Globus pallidus (tissue), 1 donor: ENCODE measurements at places on chromosomes 7 and 10.

DNA sequence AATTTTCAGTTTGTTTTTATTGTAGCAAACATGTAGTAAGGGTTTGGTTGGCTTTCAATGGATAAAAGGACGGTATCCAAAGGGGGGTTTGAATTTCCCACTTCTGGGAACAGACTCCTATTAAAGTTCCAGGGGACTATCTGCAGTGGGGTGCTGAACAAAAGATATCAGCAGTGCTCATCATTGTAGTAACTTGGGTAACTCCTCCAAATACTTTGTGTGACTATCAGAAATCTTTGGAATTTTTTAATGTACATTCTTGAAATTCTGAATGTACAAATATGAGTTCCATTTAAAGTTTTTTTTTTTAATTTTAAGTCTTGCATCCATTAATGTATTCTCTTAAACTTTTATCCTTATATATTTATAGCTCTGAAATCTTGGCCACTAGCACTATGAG is 42.1 kb downstream of the CYP51A1 start:
- no peak for DNase-seq

- DNase-seq: no peak
Measured at GRCh38 chr10:46319389-46319788, 32.6 kb downstream of the ANTXRL start.

- peak; percentile 94 for DNase-seq
Measured at GRCh38 chr10:126062131-126063032, 166.0 kb downstream of the FANK1 start.

DNA sequence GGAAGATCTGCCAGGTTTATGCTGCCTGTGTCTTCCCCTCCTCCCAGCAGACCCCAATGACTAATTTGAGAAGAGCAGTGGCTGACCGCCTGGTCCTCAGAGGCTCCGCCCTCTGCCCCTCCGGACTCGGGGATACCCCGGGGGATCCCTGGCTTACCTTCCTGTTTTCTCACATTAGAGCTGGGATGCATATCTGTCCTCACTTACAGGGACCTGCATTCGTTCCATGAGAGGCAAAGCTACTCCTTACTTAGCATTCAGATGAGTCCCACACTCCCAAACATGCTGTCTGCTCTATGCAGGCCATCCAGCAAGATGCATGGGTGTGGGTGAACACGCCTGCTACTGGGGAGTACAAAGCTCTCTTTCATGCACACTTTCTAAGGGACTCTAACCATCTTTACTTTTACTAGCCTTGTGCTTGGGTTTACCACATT is 24.0 kb downstream of the VOPP1 start:
- no peak for DNase-seq

DNA sequence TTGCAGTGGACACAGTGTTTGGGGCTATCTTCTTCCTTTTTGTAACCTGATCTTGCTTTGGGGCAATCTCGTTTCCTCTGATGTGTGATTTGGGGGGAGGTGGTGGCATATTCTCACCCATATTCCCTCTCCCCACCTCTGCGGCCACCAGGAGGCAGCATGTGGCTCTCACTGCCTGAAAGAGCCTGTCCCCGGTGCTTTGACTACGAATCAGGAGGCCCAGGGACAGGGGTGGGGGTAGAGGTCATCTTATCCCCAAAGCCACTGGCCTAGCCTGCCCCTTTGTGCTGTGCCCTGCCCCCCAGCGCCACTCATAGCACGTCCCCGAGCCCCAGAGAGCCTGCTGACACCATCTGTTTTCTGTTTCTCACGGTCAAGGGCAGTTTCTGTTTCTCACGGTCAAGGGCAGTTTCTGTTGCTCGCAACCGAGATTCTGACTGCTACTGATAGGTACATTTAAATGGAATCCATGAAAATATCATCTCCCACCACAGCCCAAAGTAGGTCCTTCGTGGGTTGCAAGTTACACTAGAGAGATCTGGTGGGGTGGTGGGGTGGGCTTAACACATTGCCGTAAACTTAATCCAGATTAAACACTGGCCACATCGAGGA is 28.2 kb downstream of the PHYH start:
- DNase-seq: peak; percentile 13

DNA sequence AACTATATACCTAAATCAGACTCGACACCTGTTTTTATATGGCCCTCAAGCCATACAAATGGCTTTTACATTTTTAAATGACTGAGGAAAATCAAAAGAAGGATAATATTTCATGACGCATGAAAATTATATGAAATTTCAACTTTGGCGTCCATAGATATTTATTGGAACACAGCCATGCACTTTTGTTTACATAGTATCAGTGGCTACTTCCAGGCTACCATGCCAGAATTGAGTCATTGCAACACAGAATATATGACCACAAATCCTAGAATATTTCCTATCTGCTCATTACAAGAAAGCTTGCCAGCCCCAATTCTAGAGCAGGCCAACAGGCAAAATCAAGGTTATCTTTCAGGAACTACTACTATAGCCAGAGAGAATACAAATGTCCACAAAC is 29.3 kb downstream of the AFAP1L2 start:
- no peak for DNase-seq

GRCh38 chr7:108037741-108038140 is 34.8 kb upstream of the LAMB1 start:
- DNase-seq: no peak

DNA sequence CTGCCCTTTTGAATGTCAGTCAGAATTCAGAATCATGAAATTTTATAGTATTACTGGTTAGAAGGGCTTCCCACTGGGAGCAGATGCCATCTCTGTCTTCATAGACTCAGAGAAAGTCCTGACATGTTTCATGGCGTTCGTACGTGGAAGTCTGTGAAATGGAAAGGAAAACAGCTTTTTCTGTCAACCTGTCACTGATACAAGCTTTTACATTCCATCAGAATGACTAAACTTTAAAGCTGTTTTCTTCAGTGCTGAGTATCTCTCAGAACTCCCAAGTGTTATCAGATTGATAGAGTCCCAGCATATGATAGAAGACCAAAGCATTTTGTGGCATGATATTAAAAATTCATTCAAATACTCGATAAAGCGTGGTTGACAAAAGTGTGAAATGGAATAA is 726.7 kb upstream of the GALNT17 start:
- DNase-seq: no peak

GRCh38 chr7:113521468-113521867 is 397.3 kb downstream of the PPP1R3A start:
- DNase-seq: no peak

DNA sequence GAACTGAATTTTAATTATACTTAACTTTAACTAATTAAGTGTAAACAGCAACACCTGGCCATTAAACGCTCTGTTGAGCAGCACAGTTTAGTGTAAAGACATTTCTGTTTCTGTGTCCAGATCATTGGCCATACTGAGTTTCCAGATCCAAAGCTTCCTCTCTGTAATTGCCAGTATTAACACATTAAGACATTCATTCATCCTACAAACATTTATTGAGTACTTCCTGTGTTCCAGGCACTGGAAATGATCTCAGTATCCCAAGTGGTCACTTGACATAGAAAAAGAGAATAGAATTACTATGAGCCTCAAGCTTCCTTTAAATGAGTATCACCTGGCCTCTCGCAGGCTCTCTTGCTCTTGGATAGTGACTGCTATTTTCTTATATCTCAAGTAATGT is 618.1 kb downstream of the SORCS3 start:
- DNase-seq: no peak

- DNase-seq: no peak
Measured at GRCh38 chr7:140267381-140268226, 90.8 kb upstream of the KDM7A start.

GRCh38 chr7:2016021-2016631 is 216.6 kb downstream of the MAD1L1 start:
- no peak for DNase-seq

DNA sequence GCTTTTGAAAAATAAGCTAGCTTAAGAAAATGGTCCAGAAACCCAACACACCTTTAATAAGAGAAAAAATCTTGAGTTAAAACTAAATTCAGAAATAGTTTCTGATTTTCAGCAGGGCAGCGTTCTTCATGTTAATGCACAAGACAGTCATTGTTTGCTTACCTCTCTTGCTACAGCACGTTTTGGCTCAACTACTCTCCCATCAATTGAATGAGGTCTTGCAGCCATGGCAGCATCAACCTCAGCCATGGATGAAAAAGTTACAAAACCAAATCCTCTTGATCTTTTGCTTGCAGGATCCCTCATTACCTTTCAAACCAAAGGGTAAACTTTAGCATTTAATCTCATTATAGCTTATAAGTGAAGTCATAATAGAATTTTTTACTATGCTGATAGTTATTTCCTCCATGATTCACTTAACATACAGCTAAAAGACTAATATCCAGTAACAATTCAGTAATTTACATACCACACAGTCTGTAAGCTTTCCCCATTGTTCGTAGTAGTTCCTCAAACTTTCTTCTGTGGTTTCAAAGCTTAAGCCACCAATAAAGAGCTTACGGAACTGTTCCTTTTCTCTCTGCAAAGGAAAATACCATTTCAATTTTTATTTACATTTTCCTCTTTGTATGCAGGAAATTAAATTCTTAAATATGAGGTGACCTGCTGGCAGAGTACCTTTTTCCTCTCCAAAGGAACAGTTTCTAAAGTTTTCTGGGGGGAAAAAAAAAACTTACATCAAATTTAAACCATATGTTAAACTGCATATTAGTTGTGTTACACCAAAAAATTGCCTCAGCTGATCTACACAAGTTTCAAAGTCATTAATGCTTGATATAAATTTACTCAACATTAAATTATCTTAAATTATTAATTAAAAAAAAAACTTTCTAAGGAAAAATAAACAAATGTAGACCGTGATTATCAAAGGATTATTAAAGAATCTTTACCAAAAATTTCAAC is 3.1 kb downstream of the HNRNPA2B1 start:
- DNase-seq: no peak

DNA sequence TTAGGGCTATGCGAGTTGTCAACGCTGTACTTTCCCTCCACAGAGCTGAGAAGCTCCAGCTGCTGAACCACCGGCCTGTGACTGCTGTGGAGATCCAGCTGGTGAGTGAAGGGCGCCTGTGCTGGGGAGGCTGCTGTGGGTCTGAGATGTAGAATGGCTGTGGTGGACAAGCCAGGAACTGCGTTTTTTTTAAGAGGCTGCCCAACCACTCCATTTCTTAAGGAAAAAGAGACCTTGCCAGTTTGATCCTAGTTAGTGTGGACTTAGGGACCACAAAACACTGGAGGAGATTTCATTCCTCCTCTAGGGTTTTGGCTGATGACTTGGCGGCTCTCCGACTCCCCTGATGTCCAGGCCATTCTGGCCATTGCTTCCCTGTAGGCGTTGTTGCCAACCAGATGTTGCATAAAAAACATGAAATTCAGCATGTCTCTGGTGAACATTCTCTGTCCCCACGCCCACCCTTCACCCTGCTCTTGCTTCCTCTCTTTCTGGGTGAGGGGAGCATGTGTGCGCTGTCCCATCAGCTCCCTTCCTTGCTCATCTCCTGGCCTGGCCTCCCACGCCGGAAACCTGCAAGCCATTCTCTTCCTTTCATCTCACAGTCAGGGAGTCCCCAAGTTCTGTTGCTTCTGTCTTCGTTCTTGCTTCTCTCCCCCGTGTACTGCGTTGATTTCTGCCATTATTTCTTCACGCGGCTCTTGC is 30.9 kb downstream of the CRCP start:
- DNase-seq: no peak

GRCh38 chr7:110262251-110262650 is 828.7 kb upstream of the LRRN3 start:
- no peak for DNase-seq

GRCh38 chr7:103989200-103989784 is at the start of gene RELN:
RELN (minus strand) TSS chr7:103989658; CDS start chr7:103989356, 302 bp downstream.
- no peak for DNase-seq

DNA sequence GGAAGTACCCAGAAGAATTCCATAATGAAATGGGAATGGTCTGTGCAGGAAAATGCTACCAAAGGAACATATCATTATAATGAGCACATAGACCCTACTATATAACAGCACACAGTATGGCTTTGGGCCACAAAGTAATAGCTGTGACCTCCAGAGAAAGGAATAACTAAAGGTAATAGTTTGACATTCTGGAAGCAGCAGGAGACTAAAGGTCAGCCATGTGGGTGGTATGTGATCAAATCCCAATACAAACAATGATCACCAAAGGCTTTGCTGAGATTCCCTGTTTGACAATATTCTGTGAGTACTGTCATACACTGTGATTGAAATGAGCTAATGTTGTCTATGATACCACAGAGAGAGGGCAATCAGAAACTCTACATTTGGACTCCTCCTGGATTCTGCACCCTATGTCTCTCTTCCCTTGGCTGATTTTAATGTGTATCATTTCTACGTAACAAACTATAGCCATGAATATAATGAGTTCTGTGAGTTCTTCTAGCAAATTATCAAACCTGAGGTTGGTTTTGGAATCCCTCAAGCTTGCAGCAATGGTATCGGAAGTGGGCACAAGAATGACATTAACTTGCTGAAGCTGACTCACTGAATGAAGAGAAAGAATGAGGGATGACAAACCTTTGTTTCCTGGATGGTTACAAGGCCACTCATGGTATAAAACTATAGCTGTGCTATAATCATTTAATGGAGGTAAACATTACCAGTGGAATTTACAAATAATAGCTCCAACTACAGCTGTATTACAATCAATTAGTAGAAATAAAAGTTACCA is 99.6 kb downstream of the JMJD1C start:
- DNase-seq: no peak

DNA sequence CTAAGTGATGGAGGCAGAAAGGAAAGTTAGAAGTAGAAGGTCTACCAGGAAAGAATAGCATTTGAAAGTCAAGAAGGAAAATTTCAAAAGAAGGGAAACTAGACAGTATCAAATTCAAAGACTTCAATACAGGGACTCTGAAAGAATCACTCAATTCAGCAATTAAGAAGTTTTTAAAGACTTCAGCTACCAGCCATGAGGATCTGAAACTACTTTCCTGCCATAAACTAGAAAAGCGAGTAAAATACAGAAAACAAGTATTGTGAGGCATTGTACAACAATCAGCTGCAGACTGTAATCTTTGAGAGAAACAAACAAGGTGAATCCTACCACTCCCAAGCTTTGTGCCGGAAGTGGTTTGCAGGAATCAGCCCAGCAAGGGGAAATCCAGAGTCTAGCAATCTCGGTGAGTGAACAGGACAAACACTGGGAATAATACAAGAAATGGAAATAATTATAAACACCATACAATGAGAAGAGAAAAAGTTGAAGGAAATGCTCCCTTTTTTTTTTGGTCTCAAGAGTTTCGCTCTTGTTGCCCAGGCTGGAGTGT is 62.4 kb downstream of the ARHGAP12 start:
- no peak for DNase-seq

DNA sequence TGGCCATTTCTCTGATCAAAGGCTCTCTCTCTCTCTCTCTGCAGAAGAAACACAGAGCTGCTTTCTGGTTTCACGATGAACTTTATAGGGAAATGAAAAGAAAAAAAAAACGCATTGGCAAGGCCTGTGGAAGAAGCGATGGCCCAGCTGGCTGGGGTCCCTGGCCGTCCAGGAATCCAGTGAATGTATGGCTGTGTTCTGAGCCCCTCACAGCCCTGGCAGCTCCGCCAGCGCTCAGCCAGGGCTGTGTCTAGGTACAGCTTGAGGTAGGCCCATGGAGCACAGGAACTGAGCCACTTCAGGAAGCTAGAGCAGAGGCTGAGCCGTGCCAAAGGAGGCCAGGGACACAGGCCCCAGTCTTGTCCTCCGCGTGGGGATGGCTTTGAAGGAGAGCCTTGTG is 13.1 kb upstream of the UCMA start:
- no peak for DNase-seq
